ENCODE measurements at places on chromosomes 16 and 17. TPM values are rescaled to one million over a fixed set of nuclear protein-coding genes. Genes with fewer than 3 reads are reported as not detected.

- H3K4me1 ChIP-seq, result peaks cover 10% of the 10 kb centered on the region
- no peak overlapping the region for H3K27ac ChIP-seq
- peaks cover 45% of the 10 kb centered on the region for H3K36me3 ChIP-seq
These were observed 72.3 kb downstream of the SEC14L1 start for GRCh38 chr17:77212833-77213777.

DNA sequence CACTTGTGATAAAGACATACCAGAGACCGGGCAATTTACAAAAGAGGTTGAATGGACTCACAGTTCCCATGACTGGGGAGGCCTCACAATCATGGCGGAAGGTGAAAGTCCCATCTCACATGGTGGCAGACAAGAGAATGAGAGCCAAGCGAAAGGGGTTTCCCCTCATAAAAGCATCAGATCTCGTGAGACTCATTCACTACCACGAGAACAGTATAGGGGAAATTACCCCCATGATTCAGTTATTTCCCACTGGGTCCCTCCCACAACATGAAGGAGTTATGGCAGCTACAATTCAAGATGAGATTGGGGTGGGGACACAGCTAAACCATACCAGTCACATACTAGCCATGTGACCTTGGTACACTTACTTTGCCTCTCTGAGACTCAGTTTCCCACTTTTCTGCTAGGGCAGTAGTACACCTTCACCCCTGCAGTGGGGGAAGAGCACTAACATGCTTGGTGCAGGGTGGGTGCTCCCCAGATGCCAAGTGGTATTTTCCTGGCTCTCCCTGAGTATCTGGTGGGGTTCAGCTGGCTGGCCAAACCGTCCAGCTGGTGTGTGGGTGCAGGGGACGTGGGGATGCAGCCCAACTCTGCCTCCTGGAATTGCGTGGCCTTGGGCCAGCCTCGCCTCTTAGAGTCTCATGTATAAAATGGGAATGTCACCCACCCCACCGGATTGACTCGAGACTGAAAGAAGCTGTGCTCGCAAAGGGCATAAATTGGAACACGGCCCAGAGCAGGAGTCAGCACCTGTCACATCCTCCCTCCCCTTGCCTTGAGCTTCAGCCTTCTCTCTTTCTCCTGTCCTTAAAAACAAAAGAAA is 364.1 kb downstream of the CPPED1 start:
- no peak overlapping the region for H3K27ac ChIP-seq
- DNase-seq, result no peak
- H3K36me3 ChIP-seq, result peaks cover 2% of the 10 kb centered on the region
- no peaks in the 10 kb centered on the region for H3K4me1 ChIP-seq

DNA sequence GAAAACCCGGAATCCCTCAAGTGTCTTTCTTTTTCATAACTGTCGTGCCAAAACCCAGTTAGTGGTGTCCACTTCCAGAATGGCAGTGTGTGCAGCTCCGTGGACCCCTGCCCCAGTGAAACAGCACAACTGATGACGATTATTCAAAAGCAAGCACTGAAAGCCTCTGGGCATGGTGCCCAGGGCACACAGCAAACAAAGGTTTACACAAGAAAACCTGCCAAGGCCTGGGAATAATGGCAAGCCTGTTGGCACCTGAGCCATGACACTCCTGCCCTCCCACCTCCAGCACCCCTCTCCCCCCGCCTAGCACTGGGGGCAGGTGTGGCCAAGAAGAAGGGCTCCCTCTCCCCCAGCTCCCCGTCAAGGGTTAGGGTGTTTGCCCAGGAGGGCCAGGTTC is 2.8 kb downstream of the PKMYT1 start:
- peaks cover 14% of the 10 kb centered on the region for H3K4me1 ChIP-seq
- H3K4me3 ChIP-seq, result no peak overlapping the region
- no peak overlapping the region for H3K27ac ChIP-seq
- no peaks in the 10 kb centered on the region for H3K36me3 ChIP-seq
- no peak for DNase-seq

- peaks cover 10% of the 10 kb centered on the region for H3K27me3 ChIP-seq
- H3K36me3 ChIP-seq, result no peaks in the 10 kb centered on the region
- H3K4me1 ChIP-seq, result no peaks in the 10 kb centered on the region
- no peak overlapping the region for H3K4me3 ChIP-seq
- no peak for DNase-seq
These were observed 90.8 kb upstream of the PMFBP1 start for GRCh38 chr16:72262711-72263110.

DNA sequence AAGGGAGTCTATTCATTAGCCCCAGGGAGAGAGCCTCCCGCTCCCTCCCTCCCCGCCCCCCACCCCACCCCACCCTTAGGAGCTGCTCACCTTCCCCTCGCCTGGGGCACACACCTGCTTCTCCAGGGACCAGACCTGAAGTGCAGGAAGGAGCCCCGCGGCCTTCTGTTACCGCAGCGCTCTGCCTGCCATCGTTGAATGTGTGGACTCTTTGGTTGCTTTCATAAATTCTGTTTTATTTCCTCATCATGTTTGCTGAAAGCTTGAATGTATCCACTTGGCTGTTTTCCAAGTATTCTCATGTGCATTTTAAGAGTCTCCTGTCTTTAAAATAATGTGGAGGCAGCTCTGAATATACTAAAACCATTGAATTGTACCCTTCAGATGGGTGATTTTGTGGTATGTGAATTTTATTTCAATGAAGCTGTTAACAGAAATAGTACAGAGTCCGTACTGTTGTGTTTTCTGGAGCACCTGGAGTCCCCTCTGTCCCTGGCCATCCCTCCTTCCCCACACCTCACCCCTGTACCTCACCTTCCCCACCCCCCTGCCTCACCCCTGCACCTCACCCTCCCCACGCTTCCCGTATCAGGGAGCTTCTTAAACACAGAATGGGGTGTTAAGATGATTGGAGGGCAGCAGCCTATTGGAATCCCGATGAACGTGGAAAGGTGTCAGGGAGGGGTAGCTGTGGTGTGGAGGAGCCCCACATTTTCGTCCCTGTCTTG is 25.5 kb downstream of the RAB11FIP3 start:
- no peak overlapping the region for H3K27ac ChIP-seq
- H3K36me3 ChIP-seq, result no peaks in the 10 kb centered on the region
- H3K4me3 ChIP-seq, result no peak overlapping the region
- H3K4me1 ChIP-seq, result peaks cover 4% of the 10 kb centered on the region

DNA sequence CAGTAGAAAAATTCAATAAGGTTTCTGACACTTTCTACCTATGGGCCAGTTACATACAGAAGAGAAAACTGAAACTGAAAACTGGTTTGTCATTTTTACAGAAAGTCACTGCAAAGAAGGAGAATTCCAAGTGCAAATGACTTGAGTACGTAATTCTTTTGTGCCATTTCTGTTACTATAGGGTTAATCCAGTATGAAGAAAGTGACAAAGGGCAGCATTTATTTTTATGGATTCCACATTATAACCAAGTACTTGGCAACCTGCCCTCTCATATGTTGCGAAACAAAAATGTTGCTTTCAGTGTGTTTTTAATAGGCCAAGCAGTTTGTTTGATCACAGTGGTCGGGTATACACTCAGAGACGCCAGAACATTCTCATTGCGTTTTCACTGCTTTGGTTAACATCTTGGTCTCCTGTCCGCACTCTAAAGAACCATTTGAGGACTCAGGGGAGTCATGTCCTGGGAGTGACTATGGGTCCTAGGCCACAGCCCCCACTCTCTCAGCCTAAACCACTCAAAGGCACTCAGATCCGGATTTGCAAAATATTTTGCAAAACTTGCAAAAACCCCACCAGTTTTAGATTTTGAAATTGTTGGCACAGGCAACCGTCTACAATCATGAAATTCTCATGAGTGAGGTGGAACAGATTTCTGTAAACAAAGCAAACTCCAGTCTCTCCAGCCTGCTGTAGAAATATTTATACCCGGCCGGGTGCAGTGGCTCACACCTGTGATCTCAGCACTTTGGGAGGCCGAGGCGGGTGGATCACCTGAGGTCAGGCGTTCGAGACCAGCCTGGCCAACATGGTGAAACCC is 15.4 kb upstream of the HELZ start:
- H3K4me1 ChIP-seq, result peaks cover 26% of the 10 kb centered on the region
- no peaks in the 10 kb centered on the region for H3K36me3 ChIP-seq
- no peak overlapping the region for H3K27ac ChIP-seq
- H3K4me3 ChIP-seq, result no peak overlapping the region
- no peaks in the 10 kb centered on the region for H3K27me3 ChIP-seq
- no peak for DNase-seq

GRCh38 chr17:76532072-76532651 is 5.3 kb downstream of the CYGB start:
- peaks cover 16% of the 10 kb centered on the region for H3K27me3 ChIP-seq
- DNase-seq, result no peak
- H3K36me3 ChIP-seq, result no peaks in the 10 kb centered on the region
- H3K27ac ChIP-seq, result no peak overlapping the region
- no peak overlapping the region for H3K4me3 ChIP-seq
- peaks cover 11% of the 10 kb centered on the region for H3K4me1 ChIP-seq

GRCh38 chr16:15517743-15518377 is 83.5 kb downstream of the BMERB1 start:
- no peak for DNase-seq
- peaks cover 4% of the 10 kb centered on the region for H3K4me1 ChIP-seq
- H3K4me3 ChIP-seq, result no peak overlapping the region

GRCh38 chr16:1579214-1579613 is 32.7 kb downstream of the IFT140 start:
- H3K27me3 ChIP-seq, result no peaks in the 10 kb centered on the region
- H3K36me3 ChIP-seq, result peaks cover 2% of the 10 kb centered on the region
- no peak for DNase-seq
- peaks cover 6% of the 10 kb centered on the region for H3K4me1 ChIP-seq
- H3K27ac ChIP-seq, result no peak overlapping the region

DNA sequence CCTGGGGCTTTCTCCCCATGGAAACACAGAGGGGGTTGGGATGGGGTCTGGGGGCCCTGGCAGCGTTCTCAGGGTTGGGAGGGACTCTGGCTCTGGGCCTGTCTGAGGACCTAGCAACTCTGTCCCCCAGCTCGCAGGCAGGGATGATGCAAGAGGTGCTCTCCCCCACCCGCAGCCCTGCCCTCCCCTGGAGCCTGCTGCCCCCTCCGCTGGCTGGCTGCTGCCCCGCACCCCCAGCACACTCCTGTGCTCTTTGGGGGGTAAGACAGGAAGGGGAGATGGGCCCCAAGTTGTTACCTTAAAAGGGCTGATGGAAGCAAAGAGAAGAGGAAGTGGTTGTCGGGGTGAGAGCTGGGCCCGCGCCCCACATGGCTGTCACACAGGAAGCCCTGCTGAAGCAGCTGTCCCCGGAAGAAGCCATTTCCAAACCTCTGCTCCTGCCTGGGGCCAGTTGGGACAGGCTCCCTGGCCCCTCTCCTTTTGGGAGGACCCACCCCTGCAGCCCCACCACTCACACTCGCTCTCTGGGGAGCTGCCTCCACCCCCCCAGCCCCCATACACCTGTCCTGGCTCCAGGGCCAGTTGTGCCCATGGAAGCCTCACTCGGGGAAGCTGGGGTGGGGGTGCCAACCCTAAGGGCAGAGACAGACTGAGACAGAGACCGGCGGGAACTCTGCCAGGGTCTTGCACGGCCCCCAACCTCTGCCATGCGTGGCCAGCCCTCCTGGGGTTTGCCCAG is 2.5 kb downstream of the CORO1A start:
- peaks cover 26% of the 10 kb centered on the region for H3K4me1 ChIP-seq
- H3K27ac ChIP-seq, result peak overlapping the region; percentile 100
- peak; percentile 90 for DNase-seq
- H3K36me3 ChIP-seq, result peaks cover 39% of the 10 kb centered on the region

Gene PIRT
- not detected for total RNA-seq

Gene EPOP
- total RNA-seq, result 7.2 TPM

Gene C16orf86
- total RNA-seq, result 5.6 TPM

Gene TMC7
- total RNA-seq, result not detected

Gene MRPL12
- 55.1 TPM for total RNA-seq

Gene PYY
- total RNA-seq, result not detected

Gene QRICH2
- 4.7 TPM for total RNA-seq

Gene SDK2
- 29.3 TPM for total RNA-seq
